ENCODE measurements at places on chromosomes 1 and 21.
A peak's percentile ranks its signal among the peaks of the same experiment; 100 is the strongest.

GRCh38 chr21:42187976-42188653 is 30.8 kb upstream of the ABCG1 start:
- peak; percentile 5 for DNase-seq

DNA sequence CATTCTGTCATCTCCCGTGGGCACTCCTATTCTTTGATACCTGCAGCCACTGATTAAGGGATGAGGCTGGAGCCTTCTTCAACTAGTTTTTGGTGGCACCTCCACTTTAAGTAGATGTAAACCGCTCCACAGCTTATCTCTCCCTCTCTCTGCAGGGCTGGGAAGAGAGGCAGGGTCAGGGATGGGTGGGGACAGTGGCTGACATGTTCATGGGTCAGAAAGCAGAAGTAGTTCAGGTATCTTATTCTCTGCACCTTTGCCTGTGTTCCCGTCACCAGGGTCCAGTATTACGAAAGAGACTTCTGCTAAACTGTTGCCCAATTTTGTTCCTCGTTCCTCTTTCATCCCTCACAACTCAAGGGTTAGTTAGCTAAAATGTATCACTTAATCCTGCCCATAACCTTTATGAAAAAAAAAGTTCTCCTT is 51.7 kb upstream of the EDEM3 start:
- no peak for DNase-seq

- peak; percentile 13 for DNase-seq
Measured at GRCh38 chr1:97252076-97252475, 530.5 kb downstream of the PTBP2 start.

DNA sequence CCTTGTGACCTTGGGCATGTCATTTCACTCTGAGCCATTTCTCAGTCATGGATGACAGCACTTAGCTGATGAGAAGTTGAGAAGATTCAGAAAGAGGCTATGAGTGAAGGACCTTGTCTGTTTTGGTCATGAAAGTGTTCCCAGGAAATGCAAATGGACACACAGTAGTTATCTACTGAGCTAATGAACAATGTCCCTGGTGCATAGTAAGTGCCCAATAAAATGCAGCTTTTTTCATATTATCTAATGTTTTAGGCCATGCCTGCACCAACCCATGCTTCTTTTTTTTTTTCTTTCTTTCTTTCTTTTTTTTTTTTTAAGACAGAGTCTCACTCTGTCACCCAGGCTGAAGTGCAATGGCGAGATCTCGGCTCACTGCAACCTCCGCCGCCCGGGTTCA is 44.4 kb upstream of the EPB41 start:
- no peak for DNase-seq

DNA sequence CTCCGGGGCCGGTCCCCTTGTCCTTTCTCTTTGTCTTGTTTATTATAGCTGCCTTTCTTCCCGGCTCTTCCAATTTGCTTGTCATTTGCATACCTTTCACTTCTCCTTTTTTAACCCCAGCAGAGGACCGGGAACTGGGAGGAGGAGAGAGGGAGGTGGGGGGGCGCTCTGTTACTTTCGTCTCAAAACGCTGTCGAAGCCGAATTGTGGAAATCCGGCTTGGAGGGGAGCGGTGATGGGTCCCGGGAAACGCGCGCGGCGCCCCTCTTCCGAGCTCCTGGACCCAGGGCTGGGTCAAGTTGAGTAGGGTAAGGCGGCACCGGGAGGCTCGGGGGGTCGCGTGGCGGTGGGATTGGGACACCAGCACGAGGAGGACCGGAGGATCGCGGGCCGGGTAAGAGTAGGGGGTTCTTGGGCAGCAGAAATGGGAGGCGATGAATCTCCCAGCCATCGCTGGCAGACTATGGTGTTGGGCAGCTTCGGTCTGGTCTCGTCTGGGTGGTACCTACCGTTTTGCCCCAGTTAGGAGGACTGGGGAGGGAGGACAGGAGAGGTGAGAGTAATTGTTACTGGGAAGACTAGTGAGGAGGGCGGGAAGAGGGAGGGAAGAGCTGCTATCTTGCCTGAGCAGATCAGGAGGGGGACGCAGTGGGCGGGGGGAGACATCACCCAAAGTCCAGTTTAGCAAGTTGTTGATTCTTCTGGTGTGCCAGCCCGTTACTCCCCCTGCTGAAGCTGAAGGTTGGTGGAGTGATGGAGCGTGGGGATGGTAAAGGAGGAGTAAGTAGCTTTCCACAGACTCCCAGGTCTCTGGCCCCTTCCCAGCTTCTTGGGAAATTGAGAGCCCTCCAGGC is 1.5 kb downstream of the PROX1 start:
- DNase-seq, result no peak

DNA sequence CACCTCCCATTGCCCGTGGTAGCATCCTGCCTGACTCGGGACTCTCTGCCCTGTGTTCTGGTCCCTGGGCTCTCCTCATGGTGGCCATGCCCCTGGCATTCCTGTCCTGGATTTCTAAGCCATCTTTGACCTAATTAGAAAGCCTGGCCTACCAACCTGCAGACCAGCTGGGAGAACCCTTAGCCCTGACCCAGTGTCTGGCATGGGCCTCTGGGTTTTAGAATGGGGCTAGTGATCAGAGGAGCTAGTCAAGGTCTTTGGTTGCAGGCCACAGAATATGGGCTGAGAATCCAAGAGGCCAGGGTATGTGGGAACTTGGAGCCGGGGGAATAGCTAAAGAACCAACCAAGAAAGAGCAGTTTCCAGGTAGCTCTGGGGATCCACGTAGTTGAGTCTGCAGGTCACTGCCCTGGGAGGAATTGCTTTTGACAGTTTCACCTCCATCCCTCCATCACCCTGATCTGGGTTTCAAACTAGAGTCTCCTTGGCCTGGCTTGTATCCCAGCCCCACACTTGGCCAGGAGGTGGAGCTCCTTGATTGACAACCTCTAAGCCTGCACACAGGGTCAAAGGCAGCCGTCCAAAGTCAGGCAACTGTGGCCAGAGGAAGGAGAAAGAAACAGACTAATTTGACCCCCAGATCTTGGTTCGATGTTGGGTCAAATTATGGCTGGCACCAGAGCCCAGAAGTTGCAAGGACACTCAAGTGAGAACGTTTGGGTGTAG is 54.7 kb upstream of the ABCG1 start:
- DNase-seq, result peak; percentile 25

DNA sequence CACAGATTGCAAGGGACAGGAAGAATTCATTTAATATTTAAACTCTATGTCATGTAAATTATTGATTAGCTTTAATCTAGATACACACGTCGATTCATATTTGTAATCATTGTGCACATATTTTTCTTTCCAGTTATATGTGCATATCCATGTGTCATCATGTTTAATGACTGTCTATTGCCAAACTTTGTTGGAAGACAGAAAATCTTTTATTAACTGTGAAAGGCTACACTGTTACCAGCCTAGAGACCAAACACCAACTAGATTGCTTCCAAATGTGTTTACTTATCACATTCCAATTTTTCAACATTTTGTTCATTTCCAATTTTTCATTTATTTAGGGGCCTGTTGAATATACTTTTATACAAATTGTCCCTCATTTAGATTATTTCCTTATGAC is 43.2 kb upstream of the CACHD1 start:
- DNase-seq, result no peak

DNA sequence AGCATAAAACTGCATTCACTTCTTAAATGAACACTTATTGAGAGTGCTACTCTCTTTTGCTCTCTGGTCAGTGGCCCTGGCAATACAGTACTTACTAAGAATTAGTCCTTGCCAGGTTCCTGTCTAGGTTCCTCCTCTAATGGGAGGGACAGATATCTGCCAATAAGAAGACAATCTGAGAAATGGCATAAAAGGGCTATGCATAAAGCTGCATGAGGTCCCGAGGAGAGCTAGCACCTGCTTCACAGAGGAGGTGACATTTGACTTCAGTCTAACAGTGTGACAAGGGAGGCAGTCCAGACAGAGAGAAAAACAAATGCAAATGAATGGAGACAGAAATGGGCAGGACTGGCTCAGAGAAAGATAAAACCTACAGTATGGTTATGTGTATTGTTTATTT is 357.1 kb upstream of the SGIP1 start:
- no peak for DNase-seq

DNA sequence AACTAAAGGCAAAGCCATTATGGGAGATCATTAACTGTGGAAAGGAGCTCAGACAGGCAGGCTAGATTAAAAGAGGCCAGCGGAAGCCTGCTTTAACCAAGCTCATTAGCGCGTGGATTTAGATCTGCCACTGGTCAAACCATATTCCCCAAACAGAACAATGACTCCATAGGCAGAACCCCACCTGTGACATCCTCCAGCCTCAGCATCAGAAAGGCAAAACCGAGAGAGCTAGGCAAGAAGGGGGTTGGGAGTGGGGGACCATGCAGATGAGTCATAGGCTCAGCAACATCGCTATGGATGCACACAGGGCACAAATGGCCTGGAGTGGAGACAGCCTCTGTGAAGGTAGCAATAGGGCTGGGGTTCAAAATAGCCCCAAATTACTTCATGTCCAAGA is 20.6 kb downstream of the MKNK1 start:
- no peak for DNase-seq

DNA sequence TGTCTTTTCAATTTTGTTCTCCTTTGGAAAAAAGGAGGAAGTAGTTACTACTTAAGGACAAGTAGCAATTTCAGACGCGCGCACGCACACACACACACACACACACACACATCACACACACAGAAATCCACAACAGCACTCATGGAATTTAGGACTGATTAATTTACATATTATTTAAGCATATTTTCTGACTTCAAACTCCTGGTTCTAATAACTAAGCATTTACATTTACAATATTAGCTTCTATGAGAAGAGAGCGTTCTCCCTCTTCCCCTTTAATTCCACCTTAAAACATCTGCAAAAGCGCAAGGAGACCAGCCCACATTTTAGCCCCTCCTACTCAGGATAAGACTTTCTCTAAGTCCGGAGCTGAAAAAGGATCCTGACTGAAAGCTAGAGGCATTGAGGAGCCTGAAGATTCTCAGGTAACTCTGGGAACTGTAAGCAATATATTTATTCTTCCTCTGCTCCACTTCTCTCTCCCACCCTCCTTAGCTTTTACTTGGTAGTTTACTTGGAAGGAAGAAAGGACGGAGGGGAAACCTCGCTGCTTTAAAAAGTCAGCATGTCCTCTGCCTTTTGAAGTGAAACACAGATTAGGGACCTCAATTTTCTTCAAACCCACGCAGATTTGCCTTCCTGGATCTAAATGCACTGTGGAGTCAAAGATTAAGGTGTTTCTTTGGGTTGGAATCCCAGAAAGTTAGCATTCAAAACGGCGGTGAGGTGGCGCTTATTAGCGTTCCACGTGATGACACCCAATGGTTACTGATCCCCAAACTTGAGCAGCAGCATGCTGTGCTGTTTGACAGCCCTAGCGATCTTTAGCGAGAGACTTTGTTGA is at the start of gene PLA2G4A:
TSS of gene PLA2G4A (plus strand) at position 339 of the 844 bp plus-strand sequence. CDS start 25,406 bp downstream, outside the sequence.
- DNase-seq, result peak; percentile 66

GRCh38 chr1:106277786-106278185 is 778.7 kb upstream of the PRMT6 start:
- DNase-seq, result no peak

DNA sequence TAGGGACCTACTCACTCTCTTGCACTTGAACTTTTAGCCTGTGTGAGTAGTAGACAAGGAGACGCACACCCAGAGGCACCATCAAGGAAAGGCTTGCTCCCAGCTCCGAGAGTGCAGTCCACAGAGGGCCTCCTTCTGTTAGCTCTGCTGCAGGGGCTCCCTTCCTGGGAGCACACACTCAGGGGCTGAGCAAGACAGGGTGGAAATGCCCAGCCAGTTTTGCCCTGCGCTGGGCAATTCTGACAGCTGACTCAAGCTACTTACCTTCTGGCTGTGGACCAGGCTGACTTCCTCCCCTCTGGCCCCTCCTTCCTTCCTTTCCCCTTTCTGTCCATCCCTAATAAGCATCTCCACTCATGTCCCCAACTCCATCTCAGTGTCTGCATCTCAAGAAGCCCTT is 449.1 kb downstream of the PTPRU start:
- DNase-seq, result peak; percentile 13

GRCh38 chr1:193545171-193545570 is 358.8 kb upstream of the B3GALT2 start:
- no peak for DNase-seq

GRCh38 chr1:26387447-26387846 is 14.9 kb upstream of the ZNF683 start:
- DNase-seq, result peak; percentile 72

DNA sequence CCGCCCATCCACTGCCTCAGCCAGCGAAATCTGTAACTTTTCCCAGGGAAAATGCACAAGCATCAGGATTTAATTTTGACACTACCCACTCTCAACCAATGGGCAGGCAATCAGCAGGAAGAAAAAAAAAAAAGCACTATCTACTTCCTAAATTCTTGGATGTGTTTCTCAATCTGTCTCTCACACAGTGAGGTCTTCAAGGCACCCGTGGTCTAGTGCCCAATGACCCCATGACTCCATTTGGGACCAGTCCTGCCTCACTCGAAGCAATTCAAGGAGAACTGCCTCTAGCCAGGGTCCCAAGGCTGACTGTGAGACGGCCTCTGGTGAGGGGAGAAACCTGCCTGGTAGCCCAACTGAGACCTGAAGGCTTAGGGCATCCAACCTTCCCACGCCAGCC is 35.9 kb downstream of the CSF1 start:
- no peak for DNase-seq

- no peak for DNase-seq
Measured at GRCh38 chr1:63833363-63834119, 59.7 kb downstream of the ROR1 start.

DNA sequence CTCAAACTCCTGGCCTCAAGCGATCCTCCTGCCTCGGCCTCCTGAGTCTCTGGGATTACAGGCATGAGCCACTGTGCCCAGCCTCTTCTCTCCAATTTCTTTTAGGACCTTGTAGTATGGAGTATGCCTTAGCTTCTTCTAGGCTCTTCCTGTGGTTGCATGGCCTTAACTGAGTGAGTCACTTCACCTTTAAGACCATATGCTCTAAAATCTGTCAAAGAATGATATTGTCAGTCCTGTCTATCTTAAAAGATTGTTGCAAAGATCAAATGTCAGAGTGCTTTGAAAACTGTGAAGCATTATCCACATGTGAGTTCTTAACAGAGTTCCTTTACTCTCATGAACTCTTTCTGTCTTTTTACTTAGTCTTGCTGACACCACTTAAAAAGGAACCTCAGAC is 37.2 kb downstream of the ATP2B4 start:
- DNase-seq, result peak; percentile 56

GRCh38 chr1:111904478-111905218 is 84.8 kb downstream of the KCND3 start:
- peak; percentile 50 for DNase-seq

DNA sequence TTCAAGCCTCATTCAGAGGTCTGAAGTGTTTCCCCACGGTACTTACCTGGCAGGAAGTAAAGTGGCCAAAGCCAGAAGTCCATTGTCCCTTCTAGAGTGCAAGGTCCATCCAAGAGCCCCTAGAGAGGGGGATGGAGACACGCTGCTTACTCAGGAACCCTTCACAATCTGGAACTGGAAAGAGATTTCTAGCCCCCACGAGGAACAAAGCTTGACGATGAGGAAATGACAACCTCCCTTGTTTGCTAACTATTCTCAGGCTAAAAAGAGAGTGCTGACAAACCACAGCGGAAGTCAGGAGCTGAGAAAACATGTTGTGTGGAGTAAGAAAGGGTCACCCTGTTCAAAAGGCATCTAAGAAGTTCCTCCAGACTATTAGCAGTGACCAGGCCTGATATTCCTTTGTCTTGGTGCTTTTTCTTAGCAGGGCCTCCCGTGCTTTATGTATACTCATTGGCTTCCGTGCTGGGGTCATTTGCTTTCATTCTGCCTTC is at the start of gene FCMR:
TSS of gene FCMR (minus strand) at position 170 of the 494 bp plus-strand sequence. CDS start at position 83, 87 bp downstream.
- no peak for DNase-seq
